ENCODE measurements at places on chromosomes 4 and X. TPM values are rescaled to one million over a fixed set of nuclear protein-coding genes. Genes with fewer than 3 reads are reported as not detected.

DNA sequence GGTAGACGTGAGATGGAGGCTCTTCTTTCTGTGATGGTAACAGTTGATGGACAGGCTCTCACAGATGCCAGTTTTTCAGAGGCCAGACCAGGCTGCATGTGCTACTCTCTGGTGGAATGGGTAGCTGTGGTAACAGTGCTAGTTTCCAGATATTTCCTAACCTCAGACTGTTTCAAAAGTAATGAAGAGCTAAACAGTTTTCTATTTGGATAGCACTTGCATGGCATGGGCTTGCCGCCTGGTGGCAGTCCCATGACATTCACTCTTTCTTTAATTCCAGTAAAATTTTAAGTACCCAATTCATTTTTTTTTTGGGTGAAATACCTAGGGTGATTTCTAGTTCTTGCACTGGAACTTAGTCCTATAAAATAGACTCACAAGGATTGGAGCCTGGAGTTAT lies 220.2 kb upstream of the MAD2L1 start:
- no peaks in the 10 kb centered on the region for H3K36me3 ChIP-seq
- no peaks in the 10 kb centered on the region for H3K27me3 ChIP-seq
- no peaks in the 10 kb centered on the region for H3K4me1 ChIP-seq
- no peak overlapping the region for H3K4me3 ChIP-seq
- no peak for DNase-seq
- H3K27ac ChIP-seq = no peak overlapping the region

- no peak overlapping the region for H3K27ac ChIP-seq
- no peaks in the 10 kb centered on the region for H3K36me3 ChIP-seq
- H3K27me3 ChIP-seq = no peaks in the 10 kb centered on the region
These were observed 249.9 kb upstream of the GRIA3 start for GRCh38 chrX:122934131-122934530.

Gene APLN
- not detected for total RNA-seq

DNA sequence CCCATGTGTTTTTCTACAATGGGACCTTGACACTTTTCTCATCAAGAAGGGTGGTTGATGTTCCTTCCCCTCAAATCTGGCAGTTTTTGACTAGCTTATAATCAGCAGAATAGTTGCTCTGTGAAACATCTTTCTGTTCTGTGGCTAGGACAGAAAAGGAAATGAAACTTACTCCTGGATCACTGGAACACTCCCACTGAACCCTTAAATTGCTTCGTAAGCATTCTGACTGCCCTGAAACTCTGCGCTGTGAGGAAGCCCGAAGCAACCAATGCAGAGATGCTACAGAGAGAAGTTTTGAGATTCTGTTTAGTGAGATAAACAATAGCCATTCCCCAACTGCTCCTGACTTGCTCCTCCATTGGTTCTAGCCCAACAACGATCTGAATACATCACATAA lies 602.2 kb downstream of the CENPC start:
- H3K4me1 ChIP-seq = no peaks in the 10 kb centered on the region
- no peak overlapping the region for H3K27ac ChIP-seq
- H3K27me3 ChIP-seq = no peaks in the 10 kb centered on the region
- no peak for DNase-seq

DNA sequence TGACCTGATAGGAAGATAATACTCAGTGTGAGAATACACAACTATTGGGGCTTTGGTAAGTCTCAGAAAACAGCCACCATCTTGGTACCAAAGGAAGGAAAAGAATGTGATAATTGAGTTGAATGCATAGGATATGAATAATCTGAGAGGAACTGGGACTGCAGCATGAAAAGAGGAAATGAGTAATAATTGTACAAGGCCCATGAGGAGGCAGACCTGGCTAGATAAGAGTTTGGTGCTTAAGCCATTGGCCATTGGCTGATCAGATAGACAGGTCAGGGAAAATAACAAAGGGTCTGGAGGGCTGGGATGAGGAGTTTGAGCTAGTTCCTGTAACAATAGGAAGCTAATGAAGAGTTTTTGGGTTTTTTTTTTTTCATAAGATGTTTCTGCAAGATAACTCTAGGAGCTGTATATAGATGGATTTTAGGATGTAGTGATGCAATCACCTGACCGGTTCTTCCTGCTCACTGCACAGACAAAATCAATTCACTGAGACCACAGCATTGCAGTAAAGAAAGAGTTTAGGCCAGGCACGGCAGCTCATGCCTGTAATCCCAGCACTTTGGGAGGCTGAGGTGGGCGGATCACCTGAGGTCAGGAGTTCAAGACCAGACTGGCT lies 5.3 kb upstream of the TRMT2B start:
- no peaks in the 10 kb centered on the region for H3K4me1 ChIP-seq
- H3K36me3 ChIP-seq = no peaks in the 10 kb centered on the region
- no peak for DNase-seq
- no peak overlapping the region for H3K27ac ChIP-seq
- no peaks in the 10 kb centered on the region for H3K27me3 ChIP-seq

- H3K4me1 ChIP-seq = no peaks in the 10 kb centered on the region
- peak; percentile 7 for DNase-seq
- H3K27ac ChIP-seq = no peak overlapping the region
- H3K4me3 ChIP-seq = no peak overlapping the region
These were observed 27.2 kb upstream of the SEC24B start for GRCh38 chr4:109406337-109406931.

DNA sequence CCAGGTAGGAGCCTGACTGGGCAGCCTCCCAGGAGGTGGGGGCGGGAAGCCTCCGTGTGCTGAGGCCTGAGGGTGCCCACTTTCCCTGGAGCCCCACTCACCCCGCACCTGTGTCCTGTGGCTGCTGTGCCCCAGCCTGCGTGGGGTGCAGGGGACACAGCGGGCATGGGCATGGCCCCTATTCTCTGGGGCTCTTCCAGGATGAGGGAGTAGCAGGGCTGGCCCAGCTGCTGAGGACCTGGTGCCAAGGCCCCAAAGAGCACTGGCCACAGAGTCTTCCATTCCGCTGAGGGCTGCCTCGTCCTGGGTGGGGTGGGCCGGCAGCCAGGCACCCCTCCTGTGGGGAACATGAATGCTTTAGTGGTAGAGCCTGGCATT lies 51.7 kb upstream of the SORCS2 start:
- no peaks in the 10 kb centered on the region for H3K36me3 ChIP-seq
- H3K4me3 ChIP-seq = no peak overlapping the region
- no peaks in the 10 kb centered on the region for H3K4me1 ChIP-seq
- H3K27me3 ChIP-seq = peaks cover 5% of the 10 kb centered on the region

DNA sequence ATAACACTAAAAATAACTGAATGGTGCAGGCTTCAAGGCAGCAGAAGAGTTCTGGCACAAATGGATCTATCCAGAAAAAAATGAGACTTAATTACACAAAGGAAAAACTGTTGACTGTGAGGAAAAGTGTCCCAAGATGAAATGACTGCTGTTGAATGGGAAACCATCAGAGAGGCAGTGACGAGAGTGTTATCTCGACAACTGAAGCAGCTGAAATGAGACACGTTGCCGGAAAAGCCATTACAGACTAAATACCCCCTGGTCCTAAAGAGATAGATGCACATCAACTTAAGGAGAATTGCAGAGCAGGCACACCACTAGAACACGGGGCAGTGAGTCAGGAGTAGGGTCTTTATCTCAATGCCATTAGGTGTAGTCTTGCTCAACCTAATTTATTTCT lies 277.8 kb downstream of the DMD start:
- H3K4me1 ChIP-seq = no peaks in the 10 kb centered on the region
- no peak for DNase-seq
- no peak overlapping the region for H3K27ac ChIP-seq
- no peaks in the 10 kb centered on the region for H3K36me3 ChIP-seq
- H3K27me3 ChIP-seq = no peaks in the 10 kb centered on the region

DNA sequence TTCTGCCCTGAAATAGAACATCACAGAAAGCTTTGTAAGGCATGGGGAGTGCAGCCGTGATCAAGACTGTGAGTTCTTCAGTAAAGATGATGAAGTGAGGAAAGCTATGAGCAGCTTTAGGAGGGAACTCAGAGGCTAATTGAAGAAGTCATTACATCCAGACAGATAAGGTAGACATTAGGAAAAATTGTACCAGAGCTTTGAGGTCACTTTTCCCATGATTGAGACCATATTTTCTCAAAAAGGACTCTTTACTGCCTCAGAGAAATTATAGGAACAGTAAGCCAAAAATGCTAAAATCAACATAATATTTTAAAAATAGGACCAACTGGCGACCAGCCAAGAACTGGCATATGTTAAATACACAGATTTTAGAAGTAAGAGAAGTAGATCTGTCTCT lies 11.2 kb downstream of the CHST7 start:
- no peak overlapping the region for H3K4me3 ChIP-seq
- H3K27ac ChIP-seq = no peak overlapping the region
- DNase-seq = no peak
- H3K27me3 ChIP-seq = no peaks in the 10 kb centered on the region
- no peaks in the 10 kb centered on the region for H3K36me3 ChIP-seq

GRCh38 chr4:121472937-121473721 lies 92.3 kb upstream of the QRFPR start:
- H3K36me3 ChIP-seq = no peaks in the 10 kb centered on the region
- no peaks in the 10 kb centered on the region for H3K27me3 ChIP-seq
- no peak for DNase-seq
- no peak overlapping the region for H3K27ac ChIP-seq
- H3K4me3 ChIP-seq = no peak overlapping the region
- no peaks in the 10 kb centered on the region for H3K4me1 ChIP-seq

- H3K4me3 ChIP-seq = no peak overlapping the region
- DNase-seq = no peak
- H3K27me3 ChIP-seq = no peaks in the 10 kb centered on the region
- H3K36me3 ChIP-seq = no peaks in the 10 kb centered on the region
These were observed 50.0 kb upstream of the PCDH7 start for GRCh38 chr4:30670206-30670605.

DNA sequence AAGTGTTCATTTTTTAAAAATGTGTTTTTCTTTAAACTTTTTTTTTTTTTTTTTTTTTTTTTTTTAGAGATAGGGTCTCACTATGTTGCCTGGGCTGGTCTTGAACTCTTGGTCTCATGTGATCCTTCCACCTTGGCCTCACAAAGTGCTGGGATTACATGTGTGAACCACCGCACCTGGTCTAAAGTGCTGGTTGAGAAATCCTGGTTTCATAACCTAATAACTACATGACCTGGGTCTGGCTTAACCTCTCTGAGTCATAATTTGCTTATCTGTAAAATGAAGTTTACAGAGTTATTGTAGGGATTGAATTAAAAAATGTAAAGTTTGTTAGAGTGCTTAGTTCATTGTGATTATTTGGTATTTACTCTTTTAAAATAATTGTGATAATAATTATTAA lies 5.2 kb downstream of the HSD17B13 start:
- no peaks in the 10 kb centered on the region for H3K4me1 ChIP-seq
- H3K36me3 ChIP-seq = peaks cover 3% of the 10 kb centered on the region
- no peaks in the 10 kb centered on the region for H3K27me3 ChIP-seq
- H3K27ac ChIP-seq = no peak overlapping the region

Gene KCNIP4
- total RNA-seq = not detected

- H3K36me3 ChIP-seq = no peaks in the 10 kb centered on the region
- DNase-seq = no peak
- no peaks in the 10 kb centered on the region for H3K27me3 ChIP-seq
- no peaks in the 10 kb centered on the region for H3K4me1 ChIP-seq
These were observed 46.3 kb downstream of the RASSF6 start for GRCh38 chr4:73573794-73574528.

Gene SLC7A11
- total RNA-seq = not detected

Gene NKX6-1
- total RNA-seq = not detected

Gene TNIP3
- total RNA-seq = 0.66 TPM

DNA sequence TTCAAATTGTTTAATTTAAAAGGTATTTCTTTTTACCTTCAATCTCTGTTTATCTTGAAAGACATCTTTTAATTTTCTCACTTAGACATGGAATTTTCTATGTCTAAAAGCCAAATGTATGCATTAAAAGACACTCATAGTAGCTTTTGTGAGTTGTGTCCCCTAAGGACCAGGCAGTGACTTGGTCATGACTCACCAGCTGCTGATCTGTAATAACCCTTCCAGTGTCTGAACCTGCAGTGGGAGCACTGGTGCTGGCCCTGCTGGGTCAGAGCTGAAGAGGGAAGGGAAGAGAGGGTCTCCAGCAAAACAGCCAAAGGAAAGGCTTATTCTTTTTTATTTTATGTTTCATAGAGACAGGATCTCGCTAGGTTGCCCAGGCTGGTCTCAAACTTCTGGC lies 31.1 kb upstream of the SH3D19 start:
- no peak for DNase-seq
- H3K27ac ChIP-seq = no peak overlapping the region
- H3K4me1 ChIP-seq = no peaks in the 10 kb centered on the region
- no peak overlapping the region for H3K4me3 ChIP-seq
- H3K27me3 ChIP-seq = peaks cover 2% of the 10 kb centered on the region

DNA sequence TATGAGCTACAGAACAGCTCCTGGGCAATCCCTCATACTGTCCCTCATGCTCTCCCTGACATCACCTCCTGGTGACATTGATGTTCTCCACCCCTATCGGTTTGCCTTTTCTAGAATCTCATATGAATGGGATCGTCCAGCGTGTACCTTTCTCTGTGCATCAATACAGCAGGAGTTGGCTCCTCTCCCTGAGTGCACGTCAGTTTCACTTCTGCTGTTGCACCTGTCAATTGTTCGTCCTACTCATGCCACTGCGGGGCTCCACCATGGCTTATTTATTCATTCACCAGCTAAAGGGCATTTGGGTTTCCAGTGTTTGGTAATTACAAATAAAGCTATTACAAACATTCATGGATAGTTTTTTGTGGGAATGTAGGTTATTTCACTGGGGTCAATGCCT lies 269.1 kb upstream of the ZFP42 start:
- H3K27ac ChIP-seq = no peak overlapping the region
- H3K27me3 ChIP-seq = no peaks in the 10 kb centered on the region
- no peaks in the 10 kb centered on the region for H3K4me1 ChIP-seq
- no peak for DNase-seq
- no peak overlapping the region for H3K4me3 ChIP-seq

DNA sequence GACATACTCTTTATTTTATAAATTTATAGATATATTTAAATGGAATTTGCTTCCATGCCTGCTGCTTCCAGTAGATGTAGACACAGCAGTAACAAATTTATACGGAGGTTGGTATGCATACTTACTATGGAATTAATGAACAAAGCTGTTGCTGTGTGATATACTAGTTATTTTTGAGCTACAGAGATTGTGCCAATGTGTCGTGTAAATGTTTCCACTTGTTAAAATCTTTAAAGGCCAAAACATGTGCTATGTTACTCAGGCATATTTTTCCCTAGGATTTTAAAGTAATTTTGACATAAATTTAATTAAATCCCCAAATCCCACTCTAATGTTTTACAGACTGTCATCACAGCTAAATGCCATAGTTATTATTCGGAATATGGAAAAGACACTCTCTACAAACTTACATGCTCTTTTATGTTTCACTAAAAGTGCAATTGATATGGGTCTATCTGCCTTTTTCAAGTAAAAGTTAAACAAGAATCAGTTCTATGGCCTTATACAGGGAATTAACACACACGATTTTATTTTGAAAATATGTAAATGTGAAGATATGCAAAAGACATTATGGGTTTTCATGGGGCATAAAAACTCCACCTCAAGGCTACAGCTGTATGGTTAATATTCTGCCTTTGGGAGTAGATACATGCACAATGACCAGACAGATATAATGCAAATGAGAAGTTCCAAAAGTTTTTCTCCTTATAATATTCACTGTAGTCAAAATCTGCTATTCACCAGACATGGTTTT lies 256.8 kb downstream of the FSTL5 start:
- no peaks in the 10 kb centered on the region for H3K36me3 ChIP-seq
- no peak overlapping the region for H3K4me3 ChIP-seq
- no peak for DNase-seq
- no peaks in the 10 kb centered on the region for H3K4me1 ChIP-seq
- H3K27ac ChIP-seq = no peak overlapping the region
- H3K27me3 ChIP-seq = no peaks in the 10 kb centered on the region
